ENCODE measurements at places on chromosomes 1 and 21.

DNA sequence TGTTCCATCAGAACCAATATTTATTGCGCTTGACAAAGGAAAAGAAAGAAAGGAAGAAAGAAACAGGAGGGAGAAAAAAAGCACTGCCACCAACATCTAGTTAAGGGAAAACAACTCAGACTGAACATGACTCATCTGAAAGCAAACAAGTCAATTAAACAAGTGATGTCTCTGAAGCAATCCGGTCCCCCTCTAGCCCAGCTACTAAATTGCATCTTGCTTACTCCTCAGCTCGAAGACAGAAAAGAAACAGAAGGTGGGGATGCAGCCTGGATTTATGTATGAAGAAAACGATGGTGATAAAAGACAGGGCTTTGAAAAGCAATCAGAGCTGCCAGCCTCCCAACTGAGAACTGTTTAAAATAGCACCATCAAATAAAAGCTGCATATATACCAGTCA is 188.2 kb downstream of the OMA1 start:
- DNase-seq: no peak

GRCh38 chr1:223631956-223632355 is 33.5 kb downstream of the CAPN8 start:
- no peak for DNase-seq

DNA sequence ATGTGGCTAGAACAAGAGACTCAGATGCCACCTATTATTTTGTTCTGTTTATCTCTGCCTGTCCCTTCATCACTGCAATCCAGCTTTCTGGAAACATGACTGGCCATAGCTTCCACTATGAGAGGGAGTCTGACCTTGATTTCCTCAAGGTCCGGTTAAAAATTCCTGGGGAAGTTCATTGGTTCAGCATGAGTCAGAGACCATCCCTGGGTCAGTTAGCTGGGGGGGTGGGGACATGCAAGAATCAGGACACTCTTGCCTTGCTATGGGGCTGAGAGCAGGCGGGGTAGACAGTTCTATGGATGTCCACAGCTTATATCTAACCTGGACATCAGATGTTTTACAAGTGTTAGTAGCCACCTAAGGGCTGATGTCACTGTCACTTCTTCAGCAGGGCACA is 81.1 kb downstream of the TENT5C start:
- no peak for DNase-seq

DNA sequence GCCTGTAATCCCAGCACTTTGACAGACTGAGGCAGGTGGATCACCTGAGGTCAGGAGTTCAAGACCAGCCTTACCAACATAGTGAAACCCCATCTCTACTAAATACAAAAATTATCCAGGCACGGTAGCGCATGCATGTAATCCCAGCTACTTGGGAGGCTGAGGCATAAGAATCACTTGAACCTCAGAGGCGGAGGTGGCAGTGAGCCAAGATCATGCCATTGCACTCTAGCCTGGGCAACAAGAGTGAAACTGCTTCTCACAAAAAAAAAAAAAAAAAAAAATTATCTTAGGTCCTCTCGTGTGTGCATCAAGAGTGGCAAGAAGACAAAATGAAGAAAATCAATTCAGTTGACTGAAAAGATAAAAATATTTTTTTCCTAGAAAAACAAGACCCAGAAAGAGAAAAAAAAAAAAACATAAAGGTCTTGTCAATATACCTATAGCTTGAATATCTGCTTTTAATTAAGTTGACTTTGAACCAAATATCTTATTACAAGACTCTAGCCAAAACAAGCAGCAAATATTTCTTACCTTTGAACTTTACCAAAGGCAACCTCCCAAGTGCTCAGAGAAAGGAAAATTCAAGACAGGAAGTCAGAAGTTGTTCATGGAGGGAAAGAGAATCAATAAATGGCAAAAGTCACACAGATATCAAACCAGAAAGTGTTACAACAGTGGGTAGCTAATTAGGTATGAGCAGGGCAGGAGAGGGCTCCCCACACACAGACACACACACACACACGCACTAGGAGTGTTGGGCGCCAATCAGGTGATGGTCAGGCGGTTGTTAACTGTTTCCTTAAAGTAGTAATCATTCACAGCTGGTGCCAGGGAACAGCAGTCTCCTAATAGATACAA is 29.6 kb downstream of the ITLN2 start:
- no peak for DNase-seq

DNA sequence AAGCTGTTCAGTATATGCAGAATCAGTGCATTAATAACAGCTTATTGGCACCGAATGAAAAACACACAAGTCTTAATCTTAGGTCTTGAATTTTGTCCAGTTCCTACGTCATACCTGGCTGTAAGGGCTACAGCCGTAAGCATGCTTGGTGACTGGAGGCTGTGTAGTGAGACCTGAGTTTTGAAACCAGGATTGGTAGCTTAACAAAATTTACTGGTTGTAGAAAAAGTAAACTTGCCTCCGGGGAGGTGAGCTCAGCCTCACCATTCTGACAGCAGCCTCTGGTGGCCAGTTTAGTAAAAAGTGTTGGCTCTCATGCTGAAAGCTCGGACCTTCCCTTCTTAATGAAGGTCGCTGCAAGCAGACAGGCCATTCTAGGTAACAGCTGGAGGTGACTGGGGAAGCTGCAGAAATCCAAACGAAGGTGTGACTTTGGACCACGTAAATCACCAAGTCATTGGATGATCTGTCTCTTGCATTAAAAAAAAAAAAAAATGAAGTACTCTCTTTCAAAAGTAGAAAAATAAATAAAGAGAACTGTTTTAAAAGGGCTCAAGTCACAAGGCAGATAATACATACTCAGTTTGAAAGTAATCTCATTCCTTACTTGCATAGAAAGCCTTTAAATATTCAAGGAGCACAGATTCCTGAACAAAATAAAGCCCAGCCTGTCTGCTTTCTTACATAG is 48.9 kb downstream of the HLCS start:
- peak; percentile 45 for DNase-seq

DNA sequence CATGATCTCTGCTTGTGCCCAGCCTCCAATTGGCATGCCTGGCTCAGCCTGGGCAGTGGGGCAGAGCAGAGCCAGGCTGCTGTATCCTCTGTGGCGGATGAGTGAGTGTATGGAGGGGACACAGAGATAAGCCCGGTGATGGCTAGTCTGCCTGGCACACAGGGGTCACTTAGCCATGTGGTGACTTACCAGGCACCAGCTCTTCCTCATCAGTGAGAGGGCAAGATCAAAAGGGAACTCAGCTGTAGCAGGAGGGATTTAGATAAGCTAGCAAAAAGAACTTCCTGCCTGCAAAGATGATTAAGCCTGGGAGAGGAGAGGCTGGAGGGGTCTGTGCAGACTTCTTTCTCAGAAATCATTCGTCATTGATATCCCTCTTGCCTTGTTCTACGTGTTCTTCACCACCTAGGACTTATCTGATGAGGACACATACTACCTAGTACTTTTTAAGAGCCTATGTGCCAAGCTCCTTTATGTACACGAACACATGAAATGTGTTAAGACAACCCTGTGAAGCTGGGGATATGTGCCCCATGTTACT is 7.9 kb downstream of the KIF21B start:
- DNase-seq: no peak

- no peak for DNase-seq
Measured at GRCh38 chr1:21280011-21280471, 10.2 kb downstream of the ECE1 start.

GRCh38 chr1:233326811-233327650 is 493 bp upstream of the MAP3K21 start:
- peak; percentile 63 for DNase-seq

GRCh38 chr1:179754041-179754624 is 11.0 kb downstream of the FAM163A start:
- no peak for DNase-seq

GRCh38 chr1:45982359-45982758 is 150.1 kb downstream of the PIK3R3 start:
- DNase-seq: no peak

DNA sequence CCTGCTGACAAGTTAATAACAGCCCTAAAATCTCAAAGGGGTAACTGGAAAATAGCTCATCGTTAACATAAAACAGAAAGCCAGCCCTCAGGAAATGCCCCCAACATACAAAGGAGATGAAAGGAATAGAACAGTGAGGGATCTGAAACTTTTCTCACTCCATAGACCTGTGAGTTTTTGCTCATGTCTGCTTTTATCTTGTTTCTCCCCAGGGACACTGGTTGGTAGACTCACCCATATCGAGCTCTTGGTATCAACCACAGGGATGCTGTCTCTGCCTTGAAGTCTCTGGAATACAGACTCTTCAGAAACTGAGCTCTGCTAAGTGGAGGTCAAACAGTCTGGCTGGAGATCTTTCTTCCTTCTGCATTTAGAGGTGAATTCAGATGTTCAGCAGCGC is 77.4 kb upstream of the CAMK1G start:
- no peak for DNase-seq

DNA sequence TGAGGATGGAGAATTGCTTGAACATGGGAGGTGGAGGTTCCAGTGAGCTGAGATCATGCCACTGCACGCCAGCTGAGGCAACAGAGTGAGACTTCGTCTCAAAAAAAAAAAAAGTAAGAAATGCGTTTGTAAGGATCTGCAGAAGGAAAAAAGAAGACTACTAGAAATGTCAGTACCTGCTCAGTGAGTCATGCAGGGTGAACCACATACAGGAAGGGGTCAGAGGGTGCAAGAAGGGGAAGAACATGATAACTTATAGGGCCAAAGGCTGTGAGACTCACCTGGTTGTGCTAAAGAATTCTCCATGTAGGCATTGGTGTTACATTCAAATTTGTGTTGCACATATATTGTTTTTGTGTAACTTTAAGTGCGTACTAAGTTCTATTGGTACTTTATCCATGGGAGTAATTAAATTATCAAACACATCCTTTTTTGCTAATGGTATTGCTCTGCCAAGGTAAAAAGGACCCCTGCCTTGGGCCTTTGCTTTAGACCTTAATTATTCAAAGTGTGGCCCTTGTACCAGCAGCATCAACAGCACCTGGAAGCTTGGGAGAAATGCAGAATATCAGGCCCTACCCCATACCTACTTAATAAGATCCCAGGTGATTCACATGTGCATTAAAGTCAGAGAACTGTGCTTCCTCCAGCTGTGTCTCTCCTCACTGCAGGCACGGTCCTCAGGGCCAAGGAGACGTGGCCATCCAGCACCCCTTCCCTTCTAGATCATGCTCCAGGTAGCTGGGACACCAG is 96.4 kb upstream of the PPP2R5A start:
- no peak for DNase-seq

DNA sequence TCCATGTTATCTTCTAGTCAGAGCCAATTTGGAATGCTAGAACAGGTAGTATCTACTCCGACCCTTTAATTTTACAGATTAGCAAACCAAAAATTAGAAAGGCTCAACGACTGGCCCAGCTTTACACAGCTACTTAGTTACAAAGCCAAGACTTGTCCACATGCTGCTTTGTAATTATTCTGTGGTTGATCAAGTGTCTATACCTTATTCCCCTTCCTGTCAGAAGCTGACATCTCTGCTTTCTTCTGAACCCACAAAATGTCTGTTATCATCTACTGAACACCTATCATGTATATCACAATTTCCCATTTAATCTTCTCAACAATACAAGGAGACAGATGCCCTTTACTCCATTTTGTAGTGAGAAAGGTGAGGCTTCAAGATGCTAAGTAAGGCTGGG is 15.6 kb downstream of the TGFBR3 start:
- DNase-seq: no peak

DNA sequence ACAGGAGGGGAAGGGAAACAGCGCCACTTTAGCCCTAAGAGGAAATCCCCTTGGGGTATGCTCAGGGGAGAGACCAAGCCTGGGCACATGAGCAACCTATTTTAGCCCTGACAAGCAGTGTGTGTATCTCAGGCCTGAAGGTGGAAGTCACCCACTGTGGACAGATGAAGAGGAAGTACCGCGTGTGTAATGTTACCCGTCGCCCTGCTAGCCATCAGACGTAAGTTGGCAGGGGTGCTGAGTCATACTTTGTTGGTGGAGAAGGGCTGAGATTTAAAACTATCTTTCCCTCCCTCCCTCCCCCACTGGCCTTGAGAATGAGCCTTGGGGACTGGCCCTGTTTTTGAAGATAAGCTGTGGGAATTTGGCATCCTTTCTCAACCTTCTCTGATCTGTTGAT is 11.2 kb downstream of the AGO1 start:
- peak; percentile 71 for DNase-seq

- DNase-seq: no peak
Measured at GRCh38 chr1:169052727-169053126, 53.8 kb upstream of the ATP1B1 start.

- peak; percentile 82 for DNase-seq
Measured at GRCh38 chr1:43540653-43541071, 10.0 kb downstream of the PTPRF start.

DNA sequence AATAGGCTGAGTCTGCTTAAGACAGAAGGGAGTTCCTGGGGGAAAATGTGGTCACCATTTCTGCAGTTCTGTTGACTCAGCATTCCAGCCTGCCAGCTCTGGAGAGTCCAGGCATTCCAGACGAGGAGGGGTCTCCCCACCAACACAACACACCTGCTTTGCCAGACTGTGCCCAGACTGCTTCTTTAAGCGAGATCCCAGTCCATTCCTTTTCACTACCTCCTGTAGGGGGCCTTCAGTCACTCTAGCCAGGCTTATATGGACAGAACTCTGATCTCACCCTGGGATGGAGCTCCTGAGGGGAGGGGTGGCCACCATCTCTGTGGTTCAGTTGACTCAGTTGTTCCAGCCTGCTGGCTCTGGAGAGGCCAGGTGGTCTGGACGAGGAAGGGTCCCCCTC is 48.5 kb downstream of the UBE2U start:
- no peak for DNase-seq

GRCh38 chr1:89809556-89809955 is 11.3 kb upstream of the LRRC8D start:
- DNase-seq: no peak

DNA sequence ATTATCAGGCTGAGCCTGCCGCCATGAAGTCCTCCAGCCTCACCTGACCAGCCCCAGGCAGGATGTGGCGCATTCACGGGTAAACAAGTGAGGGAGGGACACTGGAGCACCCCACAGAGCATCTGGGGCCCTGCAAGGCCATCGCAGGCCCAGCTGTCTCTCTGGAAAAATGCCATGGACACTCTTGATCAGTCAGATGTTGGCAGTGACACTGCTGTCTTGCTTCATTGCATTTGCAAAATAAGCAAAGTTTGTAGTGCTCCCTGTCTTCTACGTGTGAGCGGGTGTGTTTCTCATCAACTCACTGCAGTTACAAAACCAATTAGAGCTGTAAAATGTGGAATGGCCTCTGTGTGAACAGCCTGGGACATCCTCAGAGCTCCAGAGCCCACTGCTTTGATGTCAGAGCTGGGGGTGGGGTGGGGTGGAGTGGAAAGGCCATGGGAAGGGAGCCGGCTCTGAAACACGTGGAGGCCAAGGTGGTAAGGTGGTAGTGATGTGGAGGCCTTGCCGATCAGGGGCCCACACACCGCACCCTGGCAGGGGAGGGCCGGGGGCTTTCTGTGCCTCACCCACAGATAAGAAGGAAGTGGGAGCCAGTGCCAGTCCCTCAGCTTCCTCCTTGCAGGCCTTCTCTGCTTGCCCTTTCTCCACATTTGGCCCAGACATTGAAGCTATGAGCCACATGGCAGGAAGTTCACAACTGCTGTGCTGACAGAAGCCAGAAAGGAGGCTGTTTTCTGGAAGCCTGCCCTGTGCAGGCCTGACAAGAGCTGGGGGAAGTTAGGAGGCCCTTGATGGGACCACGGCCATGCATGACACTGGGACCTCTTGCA is 254.9 kb downstream of the RHOU start:
- DNase-seq: peak; percentile 89
